ENCODE measurements at places on chromosomes 6 and 20.

DNA sequence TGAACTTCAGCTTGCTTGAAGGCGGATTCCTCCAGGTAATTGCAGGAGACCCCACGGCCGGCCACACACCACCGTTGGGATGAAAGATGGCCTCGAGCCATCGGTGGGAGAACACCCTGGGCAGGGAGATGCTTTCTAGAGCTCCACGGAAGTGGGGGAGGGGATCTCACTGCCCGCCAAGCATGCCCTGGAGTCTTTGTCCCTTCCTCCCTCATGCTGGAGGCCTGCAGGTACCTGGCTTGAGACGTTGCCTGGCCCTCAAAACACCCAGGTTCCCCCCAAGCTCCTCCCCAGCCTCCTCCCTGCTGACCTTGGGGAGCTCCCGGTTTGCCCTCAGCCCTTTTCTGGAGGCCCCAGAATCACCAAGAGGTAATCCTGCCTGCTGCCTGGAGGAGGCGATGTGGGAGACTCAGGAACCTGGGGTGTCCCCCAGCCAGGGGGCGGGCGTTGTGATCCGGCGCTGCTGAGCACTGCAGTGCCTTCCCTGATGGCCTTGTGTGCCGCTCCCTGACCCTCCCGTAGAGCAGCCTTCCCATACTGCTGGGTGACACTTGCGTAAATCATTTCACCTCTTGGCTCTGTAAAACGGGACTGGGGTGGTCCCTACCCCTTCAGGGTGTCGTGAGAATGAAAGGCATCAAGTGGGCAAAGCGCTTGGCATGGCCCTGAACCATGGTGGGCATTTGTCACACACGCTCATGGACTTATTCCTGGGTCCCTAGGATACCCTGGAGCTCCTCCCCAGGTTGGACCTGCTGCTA lies 91.4 kb downstream of the CEBPB start:
- no peak for DNase-seq

- DNase-seq = no peak
These were observed 71.6 kb downstream of the GJA1 start for GRCh38 chr6:121506761-121507754.

GRCh38 chr6:49905296-49905695 lies 39.0 kb upstream of the CRISP1 start:
- DNase-seq = no peak

DNA sequence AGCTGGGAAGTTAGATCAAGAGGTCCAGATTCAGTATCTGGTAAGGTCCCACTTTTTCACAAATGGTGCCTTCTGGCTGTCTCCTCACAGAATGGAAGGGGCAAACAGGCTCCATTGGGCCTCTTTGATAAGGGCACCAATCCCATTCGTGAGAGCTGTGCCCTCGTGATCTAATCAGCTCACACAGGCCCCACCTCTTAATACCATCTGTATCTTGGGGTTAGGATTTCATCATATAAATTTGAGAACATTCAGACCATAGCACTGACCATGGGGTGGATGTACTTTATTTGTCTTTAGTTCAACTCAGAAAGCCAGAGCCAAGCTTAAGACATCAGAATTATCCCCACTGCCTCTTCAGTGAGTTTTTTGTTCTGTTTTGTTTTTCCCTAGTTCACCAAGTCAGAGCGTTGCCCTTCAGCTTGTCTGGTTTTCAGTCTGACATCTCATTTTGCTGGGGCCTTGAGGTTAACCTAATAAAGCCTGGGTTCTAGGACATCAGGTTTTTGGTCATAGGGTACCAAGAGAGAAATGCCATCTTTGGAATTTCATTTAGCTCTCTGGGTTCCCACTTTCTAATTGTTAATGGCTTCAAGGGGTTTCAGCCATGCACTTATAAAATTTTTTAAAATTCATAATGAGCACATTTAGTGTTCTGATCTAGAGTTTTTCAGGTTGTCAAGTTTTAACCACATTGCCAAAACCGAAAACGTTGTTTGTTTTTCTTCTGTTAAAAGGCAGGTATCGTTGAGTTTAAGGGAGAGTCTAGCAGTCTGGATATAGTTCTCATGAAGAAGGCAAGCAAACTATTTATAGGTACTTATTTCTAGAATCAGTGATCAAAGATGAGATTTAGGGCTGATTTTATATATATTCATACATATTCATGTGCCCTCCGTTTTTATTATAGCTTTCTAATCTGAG lies 19.0 kb downstream of the SENP6 start:
- no peak for DNase-seq

- no peak for DNase-seq
These were observed 770.5 kb upstream of the FLRT3 start for GRCh38 chr20:15107931-15108330.

DNA sequence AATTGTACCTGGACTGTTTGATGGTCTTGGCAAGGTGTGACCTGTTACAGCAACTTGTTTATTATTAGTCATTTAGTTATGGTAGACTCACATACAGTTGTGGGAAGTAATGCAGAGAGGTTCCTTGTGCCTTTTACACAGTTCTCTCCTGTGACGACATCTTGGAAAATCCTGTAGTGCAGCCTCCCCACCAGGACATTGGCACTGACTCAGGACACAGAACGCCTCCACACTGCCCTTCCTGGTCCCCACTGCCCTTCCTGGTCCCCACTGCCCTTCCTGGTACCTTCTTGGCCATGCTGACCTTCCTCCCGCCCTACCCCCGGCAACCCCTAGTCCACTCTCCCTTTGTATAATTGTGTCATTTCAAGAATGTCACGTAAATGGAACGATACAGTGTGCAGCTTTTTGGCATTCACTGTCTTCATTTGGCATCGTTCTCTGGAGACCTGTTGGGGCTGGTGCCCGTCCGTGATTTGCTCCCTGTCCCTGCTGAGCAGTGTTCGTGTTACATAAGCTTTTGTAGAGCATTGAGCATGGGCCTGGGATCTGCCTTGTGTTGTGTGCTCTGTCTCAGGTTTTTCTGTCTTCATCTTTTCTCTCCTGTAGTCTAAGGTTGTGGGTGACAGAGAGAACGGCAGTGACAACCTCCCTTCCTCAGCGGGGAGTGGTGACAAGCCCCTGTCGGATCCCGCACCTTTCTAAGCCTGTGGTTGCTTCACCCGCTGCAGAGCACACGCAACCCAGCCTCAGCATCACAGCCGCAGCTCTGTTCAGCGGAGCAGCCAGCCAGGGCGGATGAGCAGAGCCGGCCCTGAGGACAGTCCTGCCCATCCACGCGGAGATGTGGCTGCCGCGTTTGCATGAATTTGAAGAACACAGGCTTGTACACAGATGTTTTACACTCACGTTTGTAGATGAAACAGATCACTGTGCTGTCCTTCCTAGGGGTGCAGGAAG lies 5.4 kb upstream of the DNAJC5 start:
- no peak for DNase-seq

- DNase-seq = no peak
These were observed 22.2 kb downstream of the FKBP1A start for GRCh38 chr20:1370548-1371110.

DNA sequence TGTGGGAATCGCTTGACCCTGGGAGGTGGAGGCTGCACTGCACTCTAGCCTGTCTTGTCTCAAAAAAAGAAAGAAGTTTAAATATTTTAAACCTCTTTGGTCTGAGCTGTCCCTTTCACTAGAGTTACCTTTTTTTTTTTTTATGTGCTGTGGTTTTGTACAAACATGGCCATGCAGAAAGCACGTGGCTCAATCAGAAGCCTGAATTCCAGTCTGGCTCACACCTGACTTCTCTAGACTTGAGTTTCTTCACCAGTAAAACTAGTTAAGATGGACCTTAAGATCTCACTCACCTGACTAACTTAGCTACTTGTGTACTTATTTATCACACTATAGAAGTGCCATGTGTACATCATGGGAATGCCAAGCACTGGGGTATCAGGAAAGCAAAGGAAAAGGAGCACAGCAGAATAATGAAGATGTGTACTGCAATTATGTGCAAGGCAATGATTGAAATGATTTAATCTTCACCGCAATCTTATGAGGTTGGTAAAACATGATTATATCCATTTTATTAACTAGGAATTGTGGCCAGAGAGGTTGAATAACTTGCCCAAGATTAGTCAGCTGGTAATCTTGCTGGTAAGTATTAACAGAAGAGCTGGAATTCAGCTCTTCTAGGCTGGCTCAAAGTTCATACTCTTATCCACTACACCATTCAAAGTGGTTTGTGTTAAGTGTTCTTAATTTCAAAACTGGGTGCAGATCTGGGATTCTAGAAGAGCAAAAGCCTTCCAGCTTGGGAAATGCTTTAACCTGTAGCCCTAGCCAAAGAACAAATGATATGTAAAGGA lies 10.7 kb downstream of the HMGN3 start:
- DNase-seq = no peak

DNA sequence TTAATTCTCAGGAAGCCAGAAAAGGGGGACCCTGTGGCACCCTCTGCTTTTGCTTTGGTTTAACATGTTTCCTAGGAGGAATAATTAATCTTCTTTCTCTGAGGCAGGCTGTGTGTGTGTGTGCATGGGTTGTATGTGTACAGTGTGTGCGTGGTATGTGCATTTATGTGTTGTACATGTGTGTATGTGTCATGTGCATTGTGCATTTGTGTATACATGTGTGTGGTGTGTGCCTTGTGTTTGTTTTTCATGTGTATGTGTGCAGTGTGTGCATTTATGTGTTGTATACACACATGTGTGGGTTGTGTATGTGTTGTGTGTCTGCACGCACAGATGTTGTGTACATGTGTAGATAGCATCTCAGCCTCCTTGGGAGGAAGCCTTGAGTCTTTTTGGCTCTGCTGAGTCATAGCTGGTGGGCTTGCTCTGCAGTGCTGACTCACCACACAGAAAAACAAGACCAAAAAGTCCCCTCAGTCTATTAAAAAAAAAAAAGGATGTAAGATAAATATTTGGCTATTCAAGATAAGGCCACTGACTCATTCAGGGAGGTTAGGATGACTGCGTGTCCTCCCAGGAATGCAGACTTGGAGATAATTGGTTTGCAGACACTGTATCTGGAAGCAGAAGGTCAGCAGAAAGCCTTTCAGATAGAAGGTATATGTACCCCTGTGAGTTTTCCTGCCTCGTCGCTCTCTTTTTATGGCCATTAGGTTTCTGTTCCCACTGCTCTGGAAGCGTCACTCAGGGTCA lies 58.6 kb downstream of the SYNJ2 start:
- DNase-seq = no peak

GRCh38 chr6:71460933-71461332 lies 172.3 kb downstream of the OGFRL1 start:
- no peak for DNase-seq

GRCh38 chr6:165662749-165663376 lies at the start of gene PDE10A:
Gene PDE10A, minus strand, starts transcription at chr6:165663241. Its CDS starts 430 bp downstream, at chr6:165662811.
- DNase-seq = no peak

- DNase-seq = no peak
These were observed 107.0 kb downstream of the JARID2 start for GRCh38 chr6:15352845-15353244.

- no peak for DNase-seq
These were observed 34.8 kb upstream of the FILIP1 start for GRCh38 chr6:75528423-75528822.

DNA sequence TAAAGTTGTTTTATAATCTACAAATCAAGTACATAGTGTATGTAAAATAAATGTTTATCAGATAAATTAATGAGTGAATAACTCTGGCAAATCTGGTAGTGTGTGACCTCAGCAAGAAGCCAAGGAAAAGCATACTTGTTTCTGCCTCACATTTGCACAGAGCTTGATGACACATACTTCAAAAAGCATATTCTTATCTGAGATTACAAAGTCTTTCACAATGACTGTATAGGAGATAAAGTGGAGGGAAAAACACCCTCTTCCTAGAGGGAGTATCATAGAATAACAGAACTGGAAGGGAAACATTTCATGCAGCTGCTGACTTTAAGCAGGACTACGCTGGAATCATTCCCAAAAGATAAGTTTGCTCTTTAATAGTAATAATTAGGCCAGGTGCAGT lies 28.1 kb upstream of the AKAP7 start:
- DNase-seq = no peak

DNA sequence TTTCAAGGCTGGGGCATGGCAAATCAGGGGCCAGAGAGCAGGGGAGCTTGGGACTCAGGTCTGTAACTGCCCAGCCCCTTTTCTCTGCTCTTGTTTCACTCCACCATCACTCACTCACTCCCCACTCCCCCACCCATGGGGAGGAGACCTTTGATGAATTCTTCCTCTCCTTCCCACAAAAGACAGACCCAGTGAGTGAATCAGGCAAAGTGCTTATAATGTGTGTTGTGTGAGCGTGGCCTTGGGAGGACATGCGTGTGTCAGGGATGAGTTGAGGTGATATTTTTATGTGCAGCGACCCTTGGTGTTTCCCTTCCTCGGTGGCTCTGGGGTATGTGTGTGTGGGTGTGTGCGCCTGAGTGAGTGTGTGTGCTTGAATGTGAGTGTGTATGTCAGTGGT lies 1.0 kb upstream of the CUL9 start:
- DNase-seq = no peak

DNA sequence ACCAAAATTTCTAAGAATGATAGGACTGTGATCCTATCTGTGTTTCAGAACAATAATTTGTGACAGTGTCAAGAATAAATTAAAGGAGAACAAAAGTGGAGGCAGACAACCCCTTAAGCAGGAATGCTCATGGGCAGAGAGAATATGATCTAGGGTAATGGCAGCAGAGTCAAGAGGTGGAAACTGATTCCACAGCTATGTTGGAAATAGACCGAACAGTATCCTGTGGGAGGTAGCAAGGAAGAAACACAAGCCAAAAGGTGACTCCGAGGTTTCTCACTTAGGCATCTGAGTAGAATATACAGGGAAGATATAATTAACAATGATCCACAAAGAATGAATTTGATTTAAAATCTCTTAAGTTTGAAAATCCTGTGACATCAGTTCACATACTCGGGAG lies 100.5 kb downstream of the NRSN1 start:
- DNase-seq = no peak

GRCh38 chr6:79184086-79184485 lies 50.4 kb downstream of the HMGN3 start:
- no peak for DNase-seq

DNA sequence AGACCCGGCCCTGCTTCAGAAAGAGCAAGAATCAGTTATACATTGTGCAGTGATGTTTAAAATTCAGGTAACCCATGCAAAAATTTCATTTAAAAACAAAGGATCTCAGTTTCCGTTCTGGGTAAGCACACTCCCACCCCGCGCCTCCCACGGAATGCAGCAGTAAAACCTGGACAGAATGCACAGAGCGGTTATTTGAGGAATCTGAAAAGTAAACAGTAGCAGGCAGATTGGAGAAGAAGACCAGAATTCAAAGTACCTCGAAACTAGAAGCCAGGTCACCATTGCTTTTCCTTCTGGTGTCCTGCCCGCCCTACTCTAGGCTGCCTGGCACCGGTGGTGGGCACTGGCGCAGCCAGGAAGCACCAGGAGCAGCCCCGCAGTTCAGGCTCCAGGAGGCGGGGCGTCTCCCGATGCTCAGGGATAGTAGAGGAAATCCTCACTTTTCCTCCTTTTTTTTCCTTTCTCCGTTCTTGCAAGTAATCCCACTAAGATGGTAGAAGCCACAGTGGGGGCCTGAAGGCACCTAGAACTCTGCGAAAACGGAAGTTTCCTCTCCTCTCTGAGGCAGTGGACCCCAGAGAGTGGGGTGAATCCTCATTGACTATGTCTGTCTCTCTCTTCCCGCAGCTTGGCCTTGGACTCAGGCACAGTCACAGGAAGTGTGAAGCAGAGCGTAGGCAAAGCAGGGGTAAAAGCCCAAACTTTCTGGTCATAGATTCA lies 28.3 kb downstream of the METTL24 start:
- DNase-seq = no peak

Data from stimulated activated CD4-positive, alpha-beta T cell treated with anti-CD3 and anti-CD28 coated beads, TNF-alpha, amount 100 ng/mL, for 1 hour (primary cell).